ENCODE measurements at places on chromosomes 1 and 21. TPM values are rescaled to one million over a fixed set of nuclear protein-coding genes. Genes with fewer than 3 reads are reported as not detected.

Gene ZNF593OS
- total RNA-seq, result not detected

Gene SKI
- total RNA-seq, result 29.4 TPM

Gene LCE1F
- not detected for total RNA-seq

Gene UBE2U
- total RNA-seq, result 1.2 TPM
